Activated T-cell treated with anti-CD3 and anti-CD28 coated beads for 48 hours (primary cell): ENCODE measurements at places on chromosomes 3 and 15.

DNA sequence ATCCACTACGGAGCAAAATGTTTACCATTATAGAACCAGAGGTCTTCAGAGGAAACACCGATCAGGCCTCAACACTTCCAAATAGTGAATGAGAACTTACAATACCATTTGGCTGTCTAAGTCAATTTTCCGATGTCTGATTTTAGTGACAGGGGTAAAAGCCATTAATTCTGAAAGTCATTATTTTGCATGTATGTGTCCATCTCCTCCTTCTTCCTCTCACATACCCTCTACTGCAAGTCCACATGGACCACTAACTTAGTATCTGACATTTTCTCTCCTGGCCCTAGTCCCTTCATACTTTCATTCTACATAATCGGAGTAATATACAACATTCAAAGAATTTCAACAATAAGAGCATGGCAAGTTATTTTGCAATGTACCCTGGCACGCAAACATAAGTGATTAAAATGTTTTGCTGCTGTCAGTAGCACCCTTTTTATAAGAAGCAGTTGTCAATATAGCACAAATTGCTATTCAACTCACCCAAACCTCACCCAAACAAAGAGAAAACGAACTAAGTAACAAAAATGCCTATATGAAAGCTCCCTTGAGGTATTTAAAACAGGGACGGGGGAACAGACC is 1.9 kb downstream of the TOP2B start:
- DNase-seq = no peak

GRCh38 chr3:5545719-5546118 is 358.2 kb downstream of the EDEM1 start:
- DNase-seq = no peak

DNA sequence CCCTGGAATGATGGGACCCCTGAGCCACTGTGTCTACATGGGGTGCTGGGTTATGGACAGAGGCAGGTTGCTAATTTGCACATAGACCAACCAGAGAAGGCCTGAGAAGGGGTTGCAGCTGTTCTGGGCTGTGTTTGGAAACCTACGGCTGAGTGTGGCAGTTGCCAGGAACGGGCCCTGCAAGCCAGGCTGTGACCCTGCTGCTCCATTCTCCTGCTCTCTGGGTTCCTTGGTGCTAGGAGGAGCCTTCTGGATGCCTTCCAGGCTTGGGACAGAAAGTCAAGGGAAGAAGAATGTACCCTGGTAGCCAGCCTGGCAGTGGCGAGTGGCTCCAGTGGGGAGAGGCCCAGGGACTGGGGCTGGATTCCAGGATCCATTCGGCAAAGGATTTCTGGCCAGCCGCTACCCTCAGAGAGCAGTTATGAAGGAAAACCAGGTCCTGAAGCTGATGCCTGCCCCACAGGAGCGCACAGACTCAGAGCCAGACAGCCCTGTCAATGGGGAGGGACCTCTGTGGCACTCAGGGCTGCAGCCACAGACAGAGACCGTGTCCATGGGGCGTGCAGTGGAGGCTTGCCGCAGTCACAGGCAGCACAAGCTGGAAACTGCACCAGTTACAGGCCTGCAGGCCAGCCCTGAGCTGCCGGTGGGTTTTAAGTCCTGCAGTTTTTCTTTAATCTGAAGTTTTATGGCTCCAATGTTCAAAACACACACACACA is 55.1 kb upstream of the ACAD9 start:
- no peak for DNase-seq

DNA sequence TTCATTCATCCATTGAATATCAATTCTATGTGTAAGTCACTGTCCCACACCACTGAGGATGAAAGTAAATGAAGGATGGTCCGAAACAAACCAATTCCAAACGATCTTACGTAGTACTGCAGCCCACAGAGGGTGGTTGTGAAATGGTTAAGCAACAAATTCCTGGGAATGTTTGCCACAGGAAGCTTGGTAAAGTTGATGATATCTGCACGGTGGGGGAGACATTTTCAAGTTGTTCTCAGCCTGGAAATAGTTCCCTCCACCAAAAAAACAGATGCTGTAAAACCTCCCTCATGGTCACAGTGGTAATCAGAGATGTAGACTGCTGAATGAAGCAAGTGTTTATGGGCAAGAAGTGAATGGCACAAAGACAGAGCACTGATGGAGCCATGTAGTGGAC is 35.9 kb upstream of the BNC1 start:
- no peak for DNase-seq

DNA sequence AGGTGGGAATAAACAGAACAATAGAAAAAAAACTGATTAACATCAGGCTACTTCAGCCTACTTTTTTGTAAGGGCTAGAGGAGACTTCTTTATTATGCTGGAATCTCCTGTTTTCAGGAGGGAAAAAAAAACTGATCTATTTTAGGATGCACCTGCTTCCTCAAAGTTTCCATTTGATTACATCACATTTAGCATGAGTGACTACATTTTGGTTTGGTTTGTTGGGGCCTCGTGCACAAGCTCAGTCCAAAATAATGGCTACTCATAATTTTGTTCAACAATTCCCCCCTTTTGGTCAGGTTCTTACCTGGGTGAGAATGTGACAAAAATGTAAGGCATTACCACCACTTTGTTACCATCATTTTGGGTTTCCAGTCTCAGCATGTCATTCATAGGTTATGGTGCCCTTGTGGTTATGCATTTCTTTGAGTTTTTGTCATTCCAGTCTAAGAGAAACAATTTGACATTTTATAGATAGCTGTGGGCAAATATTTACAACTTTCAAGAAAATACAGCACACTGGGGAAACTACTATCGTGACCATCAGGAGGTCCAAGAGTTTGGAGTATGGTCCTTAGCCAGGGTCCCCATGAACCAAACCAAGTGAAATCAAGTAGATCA is 93.6 kb upstream of the ATP11B start:
- DNase-seq = no peak

DNA sequence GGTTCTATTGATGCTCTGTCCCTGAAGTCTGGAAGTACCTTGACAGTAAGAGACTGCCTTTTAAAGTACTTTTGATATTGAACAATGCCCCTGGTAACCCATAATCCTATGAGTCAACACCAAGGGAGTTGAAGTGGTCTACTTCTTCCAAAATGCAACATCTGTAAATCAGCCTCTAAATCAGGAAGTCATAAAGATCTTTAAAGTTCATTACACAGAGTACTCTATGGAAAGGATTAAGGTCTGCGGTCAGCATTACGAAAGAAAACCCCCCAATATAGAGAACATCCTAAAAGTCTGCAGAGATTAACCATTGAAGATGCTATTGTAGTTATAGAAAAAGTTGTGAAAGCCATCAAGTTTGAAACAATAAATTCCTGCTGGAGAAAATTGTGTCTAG is 52.7 kb upstream of the CMC1 start:
- no peak for DNase-seq

- no peak for DNase-seq
These were observed 217.2 kb upstream of the CFAP20DC start for GRCh38 chr3:59267021-59267420.

GRCh38 chr15:81007428-81008064 is 6.8 kb downstream of the TLNRD1 start:
- DNase-seq = no peak

GRCh38 chr15:63915873-63916771 is 82.4 kb upstream of the HERC1 start:
- no peak for DNase-seq

DNA sequence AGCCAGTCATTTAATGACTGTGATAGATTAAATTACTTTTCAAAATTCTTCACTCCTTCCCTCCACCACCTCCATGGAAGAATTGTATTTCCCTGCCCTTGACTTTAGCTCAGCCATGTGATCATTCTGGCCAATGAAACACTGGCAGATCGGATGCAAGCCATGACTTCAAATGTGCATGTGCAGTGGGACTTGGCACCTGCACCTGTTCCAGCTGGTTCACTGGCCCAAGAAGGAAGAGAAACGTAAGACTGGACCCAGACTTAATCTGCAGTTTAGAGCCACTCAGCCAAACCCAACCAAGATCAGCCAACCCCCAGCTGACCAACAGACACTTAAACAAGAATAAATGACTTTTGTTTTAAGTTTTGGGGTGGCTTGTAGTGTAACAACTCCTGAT is 11.8 kb downstream of the DPH3 start:
- no peak for DNase-seq

DNA sequence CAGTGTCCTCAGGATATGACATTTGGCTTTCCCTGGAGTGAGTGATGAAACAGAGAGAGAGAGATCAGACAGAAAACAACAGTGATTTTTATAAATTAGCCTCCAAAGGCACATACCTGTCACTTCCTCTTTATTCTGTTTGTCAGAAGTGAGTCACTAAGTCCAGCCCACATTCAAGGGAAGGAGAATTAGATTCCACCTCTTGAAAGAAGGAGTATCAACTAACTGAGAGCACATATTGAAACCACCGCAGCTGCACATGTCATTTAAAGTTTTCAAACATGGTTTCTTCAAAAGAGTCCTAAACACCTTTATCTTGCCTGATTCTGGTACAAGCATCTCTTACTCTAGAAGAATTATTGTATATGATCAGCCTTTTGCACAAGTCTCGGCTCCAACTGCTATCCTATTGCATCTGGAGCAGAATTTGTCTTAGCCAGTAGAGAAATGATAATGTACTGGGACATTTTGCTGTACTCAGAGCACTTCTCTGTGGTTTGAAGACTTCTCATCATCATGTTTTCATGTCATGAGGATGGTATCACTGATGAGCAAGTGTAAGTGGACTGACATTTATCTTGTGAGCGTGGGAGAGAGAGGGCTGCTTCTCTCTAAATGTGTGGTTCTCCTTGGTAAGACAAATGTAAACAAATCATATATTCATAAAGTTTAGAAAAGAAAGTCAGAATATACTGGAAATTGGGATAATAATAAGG is 338.9 kb upstream of the CFAP20DC start:
- DNase-seq = no peak

DNA sequence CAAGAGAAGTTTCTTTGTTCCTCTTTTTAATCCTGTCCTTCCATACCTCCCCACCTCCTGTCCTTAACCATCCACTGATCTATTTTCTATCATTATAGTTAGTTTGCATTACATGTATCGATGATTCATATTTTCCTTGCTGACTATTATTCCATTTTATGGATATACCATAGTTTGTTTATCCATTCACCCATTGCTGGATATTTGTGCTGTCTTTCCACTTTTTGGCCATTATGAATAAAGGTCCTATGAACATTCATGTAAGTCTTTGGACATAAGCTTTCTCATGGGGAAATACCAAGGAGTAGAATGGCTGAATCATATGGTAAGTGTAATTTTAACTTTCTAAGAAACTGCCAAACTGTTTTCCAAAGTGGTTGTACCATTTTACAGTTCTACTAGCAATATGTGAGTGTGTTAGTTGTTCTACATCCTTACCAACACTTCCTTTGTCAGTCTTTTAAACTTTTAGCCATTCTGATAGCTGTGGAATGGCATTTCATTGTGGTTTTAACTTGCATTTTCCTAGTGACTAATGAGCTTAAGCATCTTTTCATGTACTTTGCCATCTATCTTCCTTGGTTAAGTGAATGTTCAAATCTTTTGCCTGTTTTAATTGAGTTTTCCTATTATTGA is 11.7 kb downstream of the ATP6V1A start:
- DNase-seq = no peak

DNA sequence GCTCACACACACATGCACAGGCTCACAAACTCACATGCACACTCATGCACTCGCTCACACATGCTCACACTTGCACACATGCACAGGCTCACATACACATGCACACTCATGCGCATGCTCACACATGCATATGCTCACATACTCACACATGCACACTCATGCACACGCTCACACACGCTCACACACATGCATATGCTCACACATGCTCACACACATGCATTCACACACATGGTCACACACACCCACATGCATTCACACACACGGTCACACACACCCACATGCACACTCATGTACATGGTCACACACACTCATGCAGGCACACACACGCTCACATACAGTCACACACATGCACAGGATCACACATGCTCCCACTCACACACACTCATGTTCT is 132.8 kb upstream of the SMAD3 start:
- no peak for DNase-seq

DNA sequence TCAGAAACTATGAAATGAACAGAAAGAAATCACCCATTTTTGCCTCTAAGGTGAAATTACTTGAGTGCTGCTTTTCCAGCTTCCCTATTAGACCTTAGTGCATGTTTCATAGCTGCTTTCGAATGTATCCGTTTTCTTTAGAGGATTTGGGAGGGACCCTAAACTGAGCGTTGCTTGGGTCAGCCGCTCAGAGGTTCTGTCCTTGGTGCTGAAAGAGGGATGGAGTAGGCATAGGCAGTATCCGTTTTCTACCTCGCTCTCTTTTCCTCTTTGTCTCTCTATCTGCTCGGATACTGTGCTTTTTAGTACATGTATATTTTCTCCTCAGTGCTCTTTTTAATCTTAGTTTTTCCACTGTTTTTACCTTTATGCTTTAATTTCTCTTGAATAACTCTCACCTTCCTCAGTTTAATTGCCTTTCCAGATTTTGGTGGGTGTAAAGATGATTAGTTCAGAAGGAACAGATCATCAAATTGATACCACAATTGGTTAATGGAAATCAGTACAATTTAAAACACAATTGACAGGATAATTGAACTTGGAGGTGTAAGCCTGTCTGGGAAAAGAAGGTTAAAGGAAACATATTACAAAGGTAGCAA is at the start of gene DRD3:
Gene DRD3, minus strand, starts transcription at position 283 of the 599 bp plus-strand sequence. CDS start 7,060 bp downstream, outside the sequence.
- DNase-seq = no peak

DNA sequence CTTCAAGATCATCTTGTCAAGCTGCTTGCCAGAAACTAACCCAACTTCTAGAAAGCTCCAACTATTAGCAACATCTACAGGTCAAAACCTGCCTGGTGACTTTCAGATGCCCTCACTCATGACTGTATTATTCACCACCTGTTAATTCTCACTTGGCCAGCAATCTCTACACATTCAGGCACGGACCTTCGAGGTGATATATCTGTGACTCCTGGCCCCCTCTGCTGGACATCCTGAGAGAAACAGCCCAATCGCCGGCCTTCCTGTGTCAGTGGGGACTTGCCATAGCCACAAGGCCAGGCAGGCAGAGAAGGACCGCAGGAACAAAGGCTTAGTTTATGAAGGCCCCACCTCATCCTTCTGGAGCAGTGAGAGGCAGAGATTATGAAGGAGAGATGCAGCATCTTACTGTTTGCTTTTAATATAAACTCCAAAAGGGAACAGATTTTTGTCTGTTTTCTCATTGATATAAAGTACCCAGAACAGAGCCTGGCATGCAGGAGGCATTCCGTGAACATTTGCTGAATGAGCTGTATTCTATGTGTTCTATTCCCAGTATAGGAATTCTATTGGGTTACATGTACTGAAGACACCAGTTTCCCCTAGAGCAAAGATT is 24.4 kb upstream of the OCA2 start:
- peak; percentile 23 for DNase-seq

GRCh38 chr15:94785091-94785490 is 553.7 kb downstream of the MCTP2 start:
- no peak for DNase-seq
